A549 treated with CORT108297 at 1 μM for 4 hours (cell line): ENCODE measurements at places on chromosomes 11 and 22. TPM values are rescaled to one million over a fixed set of nuclear protein-coding genes. Genes with fewer than 3 reads are reported as not detected.

Gene PDGFB
- total RNA-seq, result 3.0 to 4.5 TPM (median 4.2 TPM) in 5 replicates

Gene OR5B21
- not detected in 5 replicates for total RNA-seq

Gene ANKK1
- total RNA-seq, result 0.03 to 0.05 TPM (median 0.04 TPM) in 3 of 5 replicates, not detected in the others

Gene LGR4
- total RNA-seq, result 31.6 to 41.7 TPM (median 38.2 TPM) in 5 replicates

Gene GAL3ST1
- 6.1 to 10.2 TPM (median 9.2 TPM) in 5 replicates for total RNA-seq

Gene ASPHD2
- total RNA-seq, result 0.71 to 1.5 TPM (median 1.4 TPM) in 5 replicates

Gene LMO1
- 2.2 to 3.2 TPM (median 2.8 TPM) in 5 replicates for total RNA-seq

Gene NEFH
- 0.03 to 0.10 TPM (median 0.08 TPM) in 5 replicates for total RNA-seq

Gene DDIAS
- total RNA-seq, result 16.1 to 19.4 TPM (median 18.4 TPM) in 5 replicates

Gene TFIP11
- total RNA-seq, result 21.5 to 23.5 TPM (median 22.1 TPM) in 5 replicates

Gene OR51V1
- not detected in 5 replicates for total RNA-seq

Gene IFTAP
- total RNA-seq, result 15.3 to 21.6 TPM (median 17.2 TPM) in 5 replicates

Gene MRGPRE
- 0.09 to 0.17 TPM (median 0.10 TPM) in 3 of 5 replicates, not detected in the others for total RNA-seq

Gene LRRC55
- 0.02 TPM in 1 of 5 replicates, not detected in the others for total RNA-seq
